ENCODE measurements at places on chromosomes 13 and 19. TPM values are rescaled to one million over a fixed set of nuclear protein-coding genes. Genes with fewer than 3 reads are reported as not detected.

The ZNF480 gene
- polyA plus RNA-seq: 17.2 TPM

DNA sequence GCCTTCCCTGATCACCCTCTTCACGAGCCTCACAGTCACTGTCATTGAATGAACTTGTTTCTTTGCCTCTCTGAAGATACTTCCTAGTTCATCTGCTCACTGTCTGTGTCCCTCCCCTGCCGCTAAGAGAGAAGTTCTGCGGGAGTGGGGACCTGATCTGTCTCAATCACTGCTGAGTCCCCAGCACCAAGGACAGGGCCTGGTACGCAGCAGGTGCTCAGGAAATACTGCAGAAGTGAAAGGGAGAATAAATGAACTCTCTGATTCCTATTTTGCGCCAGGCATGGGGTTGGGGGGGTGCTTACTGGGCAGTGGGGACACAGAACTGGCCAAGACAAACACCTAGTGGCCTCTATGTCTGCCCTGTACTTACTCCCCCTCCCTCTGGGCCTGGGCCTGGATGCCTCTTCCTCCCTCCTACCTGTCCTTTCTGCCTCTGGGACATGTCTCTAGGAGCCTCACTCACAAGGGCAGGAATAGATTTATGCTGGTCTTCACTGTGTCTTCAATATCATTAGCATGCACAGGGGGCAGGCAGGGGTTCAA lies 17.5 kb downstream of the FCGBP start:
- no peak for DNase-seq

GRCh38 chr19:6668691-6669090 lies 1.3 kb downstream of the TNFSF14 start:
- no peak for DNase-seq

GRCh38 chr13:49086722-49087121 lies 111.0 kb downstream of the FNDC3A start:
- DNase-seq: no peak

- no peak for DNase-seq
Observed at GRCh38 chr19:18461471-18461870, 23.5 kb upstream of the ISYNA1 start.

- DNase-seq: no peak
Observed at GRCh38 chr13:50140581-50141374, 125.5 kb downstream of the KCNRG start.

DNA sequence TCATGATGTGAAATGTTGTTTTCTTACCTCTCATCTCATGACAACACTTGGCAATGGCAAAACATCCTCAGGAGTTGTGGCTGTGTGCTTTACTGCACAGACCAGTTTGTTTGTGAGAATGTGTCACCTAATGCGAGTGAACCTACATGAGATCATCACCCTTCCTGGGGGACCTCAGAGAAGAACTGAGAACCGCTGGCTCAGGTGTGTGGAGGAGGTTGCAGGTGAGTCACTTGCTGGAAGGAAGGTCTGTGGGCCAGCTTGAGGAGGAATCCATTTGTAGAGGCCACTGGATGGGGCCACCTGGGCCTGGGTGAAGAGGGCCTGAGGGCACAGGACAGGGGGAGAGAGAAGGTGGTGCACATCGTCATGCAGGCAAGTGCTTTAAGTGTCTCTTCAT lies 3.0 kb upstream of the CEACAM1 start:
- no peak for DNase-seq

DNA sequence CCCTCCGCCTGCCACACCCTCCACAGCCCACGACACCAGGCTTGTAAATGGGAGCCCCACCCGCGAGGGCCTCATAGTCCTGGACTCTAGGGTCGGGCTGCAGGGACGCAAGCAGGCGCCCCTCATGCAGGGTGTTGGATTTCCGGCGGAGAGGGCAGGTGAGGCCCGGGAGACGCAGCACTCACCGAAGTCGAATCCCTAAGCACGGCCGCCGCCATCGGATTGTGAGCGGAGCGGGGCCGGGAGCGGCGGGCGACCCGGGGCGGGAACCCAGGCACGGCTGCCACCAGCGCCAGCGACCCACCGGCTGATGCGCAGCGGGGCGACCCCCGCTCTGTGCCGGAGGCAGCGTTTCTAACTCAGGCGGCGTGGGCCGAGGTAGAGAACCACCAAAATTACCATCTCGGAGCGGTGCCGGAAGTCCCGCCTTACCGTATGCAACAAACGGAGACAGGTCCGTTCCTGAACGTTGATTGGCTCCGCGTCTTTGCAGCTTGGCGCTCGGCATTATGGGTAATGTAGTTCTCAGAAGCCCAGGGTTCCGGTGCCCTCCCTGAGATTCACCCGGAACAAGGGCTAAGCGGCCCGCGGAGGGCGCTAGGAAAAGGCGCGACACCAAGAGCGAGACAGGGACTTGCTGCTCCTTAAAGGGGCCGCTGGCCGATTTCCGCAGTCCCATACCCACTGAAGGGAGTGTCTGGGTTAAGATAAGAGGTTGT lies at the start of gene ZNF416:
Gene ZNF416 (minus strand): TSS at position 425 of the 719 bp plus-strand sequence. CDS start 207 bp downstream, at position 218.
- peak; percentile 98 for DNase-seq

DNA sequence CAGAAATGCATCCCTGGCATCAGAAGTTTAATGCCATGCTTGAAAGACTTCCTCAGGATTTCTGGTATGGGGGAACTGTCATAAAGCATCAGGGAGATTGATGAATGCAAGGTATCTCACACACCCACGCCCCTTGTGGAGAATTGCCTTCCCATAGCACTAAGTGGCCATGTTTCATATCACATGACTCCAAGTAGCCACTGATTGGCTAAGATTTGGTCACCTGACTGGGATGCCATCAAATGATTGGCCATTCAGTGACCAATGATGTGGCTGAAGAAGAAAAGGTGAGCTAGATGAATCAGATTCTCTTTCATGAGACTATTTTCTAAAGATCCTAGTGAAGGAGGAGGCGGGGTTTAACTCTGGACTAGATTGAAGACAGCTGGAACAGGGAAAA lies 7.3 kb downstream of the KLK8 start:
- no peak for DNase-seq

- DNase-seq: no peak
Observed at GRCh38 chr19:8352134-8352827, 9.2 kb upstream of the KANK3 start.

- no peak for DNase-seq
Observed at GRCh38 chr19:17499648-17500446, 11.6 kb upstream of the PGLS start.

DNA sequence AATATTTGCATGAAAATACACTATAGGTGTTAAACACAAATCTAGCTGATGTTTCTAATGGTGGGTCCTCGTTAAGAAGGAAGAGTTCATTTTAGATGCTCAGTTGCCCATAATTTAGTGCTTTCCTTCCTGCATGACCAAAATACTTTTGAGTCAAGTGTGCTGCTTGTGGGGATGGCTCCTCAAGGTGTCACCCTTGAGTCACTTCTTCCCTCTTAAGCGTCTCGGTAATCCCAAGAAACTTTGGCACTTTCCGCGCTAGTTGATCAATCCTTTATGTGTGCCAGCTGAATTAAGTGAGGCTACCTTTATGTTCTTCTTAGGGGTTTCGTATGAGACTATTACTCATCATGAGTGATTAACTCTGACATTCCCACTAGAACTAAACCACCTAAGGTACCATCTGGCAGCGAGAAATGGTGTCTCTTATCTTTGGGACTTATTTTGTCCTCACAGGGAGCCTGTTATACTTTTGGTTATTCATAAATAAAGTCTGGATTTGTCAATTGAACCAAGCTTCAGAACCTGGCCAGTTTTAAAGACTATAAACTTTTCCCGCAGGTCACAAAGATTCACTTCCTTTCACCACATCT lies 106.8 kb downstream of the NHLRC3 start:
- DNase-seq: peak; percentile 38

GRCh38 chr13:42348576-42348975 lies 76.6 kb downstream of the AKAP11 start:
- no peak for DNase-seq

DNA sequence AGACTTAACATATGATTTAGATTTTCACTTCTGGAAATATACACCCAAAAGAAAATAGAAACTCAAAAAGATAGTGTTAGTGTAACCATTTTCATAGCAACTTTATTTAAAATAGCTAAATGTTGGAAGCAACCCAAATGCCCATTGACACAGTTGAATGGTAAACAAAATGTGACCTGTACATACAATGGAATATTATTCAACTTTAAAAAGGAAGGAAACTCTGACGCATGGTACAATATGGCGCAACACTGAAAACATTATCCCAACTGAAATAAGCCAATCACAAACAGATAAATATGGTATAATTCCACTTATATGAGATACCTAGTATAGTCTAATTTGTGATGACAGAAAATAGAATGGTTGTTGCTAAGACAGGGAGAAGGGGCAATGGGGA lies 1456.1 kb upstream of the MIR17HG start:
- no peak for DNase-seq

DNA sequence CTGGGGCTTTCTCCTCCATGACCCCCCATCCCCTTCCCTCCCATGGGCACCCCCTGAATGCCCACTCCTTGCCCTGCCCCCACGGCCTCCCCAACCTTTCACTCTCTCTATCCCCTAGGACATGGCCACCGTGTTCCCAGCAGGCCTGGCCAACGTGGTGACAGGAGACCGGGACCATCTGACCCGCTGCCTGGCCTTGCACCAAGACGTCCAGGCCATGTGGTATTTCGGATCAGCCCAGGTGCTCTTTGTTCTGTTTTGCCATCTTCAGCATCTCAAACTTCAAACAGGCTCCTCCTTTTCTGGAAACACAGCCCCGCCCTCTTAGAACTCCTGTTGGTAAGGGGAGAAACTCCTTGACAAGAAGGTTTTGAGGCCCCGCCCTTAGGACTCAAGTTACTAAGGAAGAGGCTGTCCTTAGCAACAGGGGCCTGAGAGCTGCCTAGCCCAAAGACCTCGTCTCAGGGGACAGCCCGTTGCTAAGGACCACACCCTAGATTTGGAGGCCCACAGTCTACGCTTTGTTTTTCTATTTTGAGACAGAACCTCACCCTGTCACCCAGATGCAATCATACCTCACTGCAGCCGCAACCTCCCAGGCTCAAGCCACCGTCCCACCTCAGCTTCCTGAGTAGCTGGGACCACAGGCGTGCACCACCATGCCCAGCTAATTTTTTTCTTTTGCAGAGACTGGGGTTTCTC lies 5.1 kb upstream of the FLT3LG start:
- peak; percentile 36 for DNase-seq

GRCh38 chr13:48258430-48258829 lies 25.4 kb downstream of the ITM2B start:
- DNase-seq: no peak

DNA sequence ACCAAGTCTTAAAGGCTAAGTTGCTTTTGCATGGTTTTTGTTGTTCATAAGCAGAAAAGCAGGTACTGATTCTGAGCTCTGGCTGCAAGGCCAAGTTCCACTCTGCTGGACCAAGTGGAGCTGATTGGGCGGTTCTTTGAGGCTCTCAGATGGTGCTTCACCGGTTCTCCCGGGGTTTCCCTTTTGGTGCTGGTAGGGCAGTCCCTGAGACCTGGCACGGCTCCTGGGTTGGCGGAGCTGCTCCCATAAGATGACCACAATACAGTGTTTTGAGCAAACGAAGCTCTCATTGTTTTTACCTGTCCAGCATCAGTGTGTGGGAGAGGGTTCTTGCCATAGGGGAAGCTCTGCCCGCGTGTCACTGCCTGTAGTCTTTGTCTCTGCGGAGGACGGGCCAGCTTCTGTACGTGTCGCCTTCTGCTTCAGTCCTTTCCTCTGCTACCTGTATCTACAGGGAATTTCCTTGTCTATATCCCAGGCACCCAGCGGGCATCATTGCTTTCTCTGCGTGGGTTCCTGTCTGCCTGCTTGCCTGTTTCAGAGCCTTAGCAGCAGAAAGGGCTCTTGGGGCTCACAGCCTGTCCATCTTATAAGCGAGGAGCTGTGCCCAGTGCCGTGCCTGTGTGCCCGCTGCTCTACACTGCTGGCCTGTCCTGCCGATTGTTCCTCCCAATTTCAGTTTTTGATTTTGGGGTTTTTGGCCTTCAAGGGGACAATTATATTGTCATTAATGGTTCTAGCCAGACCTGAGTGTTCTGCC lies 2.3 kb downstream of the U2AF2 start:
- no peak for DNase-seq

GRCh38 chr13:35283856-35284255 lies 192.6 kb downstream of the MAB21L1 start:
- no peak for DNase-seq

The SULT2B1 gene
- 0.33 TPM for polyA plus RNA-seq

DNA sequence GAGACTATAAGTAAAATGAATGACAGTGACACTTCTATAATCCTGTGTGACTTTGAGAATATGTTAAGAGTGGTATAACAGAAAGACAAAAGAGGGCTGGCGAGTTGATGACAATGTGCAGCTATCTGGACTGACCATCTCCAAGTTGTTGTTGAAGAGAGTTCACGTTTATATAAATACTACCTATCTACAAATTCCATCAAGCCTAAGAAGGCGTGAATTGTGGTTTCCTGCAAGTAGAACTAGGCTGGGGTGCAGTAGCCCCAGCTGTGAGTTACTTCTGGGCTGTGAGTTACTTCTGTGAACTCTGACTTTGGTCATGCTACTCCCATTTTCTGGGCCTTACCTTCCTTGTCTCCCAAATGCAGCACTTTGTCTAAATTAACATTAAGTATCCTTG lies 561.0 kb downstream of the TBC1D4 start:
- no peak for DNase-seq

The TRAPPC2B gene
- 16.4 TPM for polyA plus RNA-seq

DNA sequence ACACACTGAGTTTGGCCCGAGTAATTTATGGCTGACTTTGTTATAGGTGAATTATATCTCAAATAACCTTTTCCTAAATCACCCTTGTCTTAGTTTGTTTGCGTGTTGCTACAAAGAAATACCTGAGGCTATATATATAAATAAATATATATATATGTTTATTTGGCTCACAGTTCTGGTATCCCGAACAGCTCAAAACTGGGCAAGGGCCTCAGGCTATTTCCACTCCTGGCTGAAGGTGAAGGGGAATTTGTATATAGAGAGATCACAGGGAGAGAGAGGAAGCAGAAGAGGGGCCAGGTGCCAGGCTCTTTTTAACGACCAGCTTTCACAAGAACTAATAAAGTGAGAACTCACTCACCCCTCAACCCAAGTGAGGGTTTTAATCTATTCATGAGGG lies 159.9 kb upstream of the STARD13 start:
- no peak for DNase-seq

- no peak for DNase-seq
Observed at GRCh38 chr13:53338760-53339159, 310.1 kb downstream of the OLFM4 start.

The ATP4A gene
- not detected for polyA plus RNA-seq

DNA sequence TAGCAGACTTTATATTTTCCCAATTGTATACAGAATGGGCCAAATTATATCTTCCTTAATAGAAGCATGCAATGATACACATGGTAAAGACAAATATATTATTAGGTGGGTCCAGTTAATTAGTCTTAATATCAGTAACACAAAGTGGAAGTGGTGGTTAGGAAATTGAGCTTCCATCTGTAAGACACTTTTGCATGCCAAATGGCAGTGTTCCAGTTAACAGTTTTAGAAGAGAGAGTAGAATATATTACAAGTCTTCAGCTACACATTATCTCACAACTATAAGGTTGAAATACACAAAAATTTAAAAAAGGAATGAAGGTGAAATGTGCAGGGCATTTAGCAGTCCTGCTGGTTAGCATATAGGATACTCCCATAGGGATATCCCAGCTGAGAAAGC lies 536.5 kb downstream of the PCDH9 start:
- no peak for DNase-seq

Data from renal cortex interstitium (tissue), 15 donors.